Activated CD4-positive, alpha-beta T cell treated with anti-CD3 and anti-CD28 coated beads, Interleukin-2, amount 50 U/mL, for 1 hour (primary cell): ENCODE measurements at places on chromosomes 5 and 9.

DNA sequence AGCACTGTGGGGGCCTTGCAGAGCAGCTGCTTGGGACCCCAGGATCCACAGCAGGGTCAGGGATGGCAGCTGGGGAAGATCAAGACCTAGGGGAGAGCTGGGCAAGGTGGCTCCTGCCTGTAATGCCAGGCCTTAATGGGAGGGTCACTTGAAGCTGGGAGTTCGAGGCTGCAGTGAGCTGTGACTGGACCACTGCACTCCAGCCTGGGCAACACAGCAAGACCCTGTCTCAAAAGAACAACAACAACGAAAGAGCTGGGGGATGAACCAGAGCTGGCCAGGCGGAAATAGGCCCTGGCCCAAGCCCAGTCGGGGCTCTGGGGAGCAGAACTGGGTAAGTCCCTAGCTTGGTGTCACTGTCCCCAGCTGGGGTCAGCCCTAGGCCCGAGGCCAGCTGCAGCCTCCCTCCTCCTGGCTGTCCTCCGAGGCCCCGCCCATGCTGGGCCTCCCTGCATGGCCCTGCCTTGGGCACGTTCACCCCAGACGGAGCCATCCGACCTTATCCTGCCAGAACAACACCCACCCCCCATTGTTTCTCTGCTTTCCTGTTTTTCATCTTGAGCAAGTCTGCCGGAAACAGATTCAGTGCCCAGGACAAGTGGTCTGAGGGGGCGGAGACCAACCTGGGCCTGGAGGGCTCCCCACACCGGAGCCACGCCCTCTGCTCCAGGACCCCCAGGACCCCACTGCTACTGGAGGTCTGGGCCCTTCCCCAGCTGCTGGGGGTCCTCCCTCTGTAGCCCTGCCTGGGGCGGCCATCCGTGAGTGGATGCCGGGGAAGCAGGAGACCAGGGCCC, 1.9 kb downstream of the DIPK1B start:
- no peak for DNase-seq

DNA sequence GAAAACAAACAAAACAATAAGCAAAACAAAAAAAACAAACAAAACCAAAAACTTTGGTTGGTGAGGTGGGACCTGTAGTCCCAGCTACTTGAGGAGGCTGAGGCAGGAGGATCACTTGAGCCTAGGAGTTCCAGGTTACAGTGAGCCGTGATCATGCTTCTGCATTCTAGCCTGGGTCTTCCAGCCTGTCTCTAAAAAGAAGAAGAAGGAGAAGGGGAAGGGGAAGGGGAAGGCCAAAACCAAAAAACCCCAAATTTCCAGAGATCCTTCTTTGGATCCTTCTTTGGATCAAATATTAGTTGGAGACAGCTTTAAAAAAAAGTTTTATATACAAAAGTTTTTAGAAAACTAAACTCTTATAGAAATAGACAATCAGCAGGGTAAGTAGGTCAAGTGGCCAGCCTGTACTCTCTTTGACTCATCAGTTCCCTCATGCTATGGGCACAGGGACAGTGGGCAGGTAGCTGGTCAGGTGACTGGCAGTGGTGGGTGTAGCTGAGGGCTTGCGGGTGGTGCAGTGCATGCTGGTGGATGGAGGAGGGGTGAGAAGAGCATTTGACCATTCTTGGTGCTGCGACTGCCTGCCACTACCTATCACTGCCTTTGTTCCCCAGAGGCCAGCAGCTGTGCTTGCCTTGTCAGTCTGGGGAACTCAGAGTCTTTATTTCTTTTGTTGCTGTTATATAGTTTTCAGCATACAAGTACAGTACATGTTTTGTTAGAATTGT, 12.6 kb downstream of the RCL1 start:
- no peak for DNase-seq

DNA sequence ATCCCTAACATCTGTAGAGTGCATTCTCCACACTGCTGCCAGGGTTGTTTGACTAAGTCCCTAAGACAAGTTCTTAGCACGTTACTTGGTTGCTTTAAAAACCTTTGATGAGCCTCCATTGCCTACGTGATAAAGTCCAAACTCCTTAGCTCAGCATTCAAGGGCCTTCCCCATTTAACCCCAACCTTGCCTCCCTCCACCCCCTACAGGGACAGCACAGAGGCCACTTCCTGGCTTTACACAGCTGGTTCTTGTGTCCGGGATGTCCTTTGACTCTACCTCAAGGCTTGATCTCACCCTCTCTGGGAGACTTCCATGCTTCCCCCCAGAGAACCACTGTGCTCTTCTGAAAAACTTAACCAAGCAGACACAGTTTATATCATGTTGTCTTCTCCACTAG, 29.4 kb downstream of the FAM240B start:
- DNase-seq, result no peak

DNA sequence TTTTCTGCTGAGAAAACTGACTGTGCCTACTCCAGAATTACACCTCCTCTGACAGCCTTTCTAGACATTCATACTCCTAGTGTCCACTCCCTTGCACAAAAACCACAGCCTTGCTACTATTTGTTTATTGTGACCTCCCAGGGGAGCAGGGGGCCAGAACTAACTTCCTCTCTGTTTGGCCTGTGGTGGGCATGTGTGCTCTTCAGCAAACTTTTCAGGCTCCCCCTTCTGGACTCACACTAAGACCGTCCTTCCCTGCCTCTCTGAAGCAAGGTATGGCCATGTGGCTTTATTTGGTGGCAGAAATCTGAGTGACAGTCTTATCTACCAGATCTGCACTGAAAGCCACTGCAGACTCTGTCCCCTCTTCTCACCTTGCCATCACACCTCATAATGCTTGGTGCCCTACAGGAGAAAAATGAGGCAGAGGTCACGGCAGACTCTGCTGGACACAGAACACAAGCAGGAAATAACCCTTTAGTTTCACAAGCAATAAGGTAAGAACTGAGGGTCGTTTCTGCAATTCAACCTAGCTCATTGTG, 28.2 kb downstream of the LIFR start:
- DNase-seq, result no peak

- DNase-seq, result no peak
Measured at GRCh38 chr9:128216781-128217553, 13.8 kb downstream of the DNM1 start.

DNA sequence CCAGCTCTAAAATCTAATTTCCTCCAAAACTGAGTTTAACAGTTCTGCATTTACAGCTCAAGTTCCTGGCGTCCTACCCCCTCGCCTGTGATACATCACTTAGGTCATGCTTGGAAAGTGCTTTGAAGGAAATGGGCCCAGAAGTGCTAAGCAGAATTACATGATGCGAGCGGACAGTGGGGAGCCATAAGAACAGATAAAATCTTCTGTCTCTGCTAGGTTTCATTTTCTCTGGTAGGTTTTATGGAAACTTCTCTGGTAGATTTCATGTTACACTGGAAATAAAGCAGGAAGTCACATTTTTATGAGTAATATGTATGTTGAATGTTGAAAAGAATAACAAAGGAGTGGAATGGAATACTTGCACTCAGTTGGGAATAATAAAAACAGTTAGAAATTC, 138.3 kb downstream of the ZDHHC21 start:
- DNase-seq, result no peak

- DNase-seq, result no peak
Measured at GRCh38 chr9:97675655-97676054, 21.5 kb downstream of the XPA start.

DNA sequence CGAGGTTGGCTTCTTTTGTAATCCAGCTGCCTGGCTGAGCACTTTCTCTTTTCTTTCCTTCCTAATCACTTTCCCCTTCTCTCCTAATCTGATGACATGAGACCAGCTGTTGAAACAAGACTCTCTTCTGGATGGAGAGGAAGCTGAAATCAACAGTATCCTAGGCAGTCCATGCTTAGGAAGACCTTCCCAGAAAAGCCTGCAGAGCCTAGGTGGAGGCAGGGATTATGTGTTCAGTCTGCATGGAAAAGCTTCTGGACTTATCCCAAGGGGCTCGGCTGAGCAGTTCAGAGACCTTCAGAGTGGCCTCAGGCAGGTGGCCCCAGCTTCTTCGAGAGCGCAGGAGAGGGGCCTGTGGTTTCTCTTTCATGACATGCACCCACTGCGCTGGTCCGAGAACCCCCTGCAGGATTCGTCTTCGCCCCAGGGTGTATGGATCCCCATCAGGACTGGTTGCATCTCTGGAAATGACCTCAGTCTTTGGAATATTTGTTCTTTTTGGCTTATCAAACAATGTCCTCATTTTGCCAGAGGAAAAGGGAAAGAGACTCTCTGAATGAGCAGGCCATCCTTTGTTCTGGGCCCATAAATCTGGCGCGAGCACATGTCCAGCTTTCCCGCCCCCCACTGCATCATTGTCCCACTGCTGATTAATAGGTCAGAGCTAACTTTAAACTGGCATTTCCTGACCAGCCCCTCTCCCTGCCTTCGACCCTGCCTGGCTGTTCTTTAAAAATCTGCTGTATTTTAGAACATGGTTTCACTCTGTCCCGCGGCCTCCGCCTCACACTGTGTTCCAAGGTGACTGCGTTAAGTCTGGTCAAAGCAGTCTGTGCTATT, 177.9 kb upstream of the KLF4 start:
- DNase-seq, result no peak

GRCh38 chr5:168307925-168308584, 16.6 kb downstream of the WWC1 start:
- no peak for DNase-seq

GRCh38 chr9:114050226-114050568, 27.9 kb downstream of the AMBP start:
- DNase-seq, result no peak

DNA sequence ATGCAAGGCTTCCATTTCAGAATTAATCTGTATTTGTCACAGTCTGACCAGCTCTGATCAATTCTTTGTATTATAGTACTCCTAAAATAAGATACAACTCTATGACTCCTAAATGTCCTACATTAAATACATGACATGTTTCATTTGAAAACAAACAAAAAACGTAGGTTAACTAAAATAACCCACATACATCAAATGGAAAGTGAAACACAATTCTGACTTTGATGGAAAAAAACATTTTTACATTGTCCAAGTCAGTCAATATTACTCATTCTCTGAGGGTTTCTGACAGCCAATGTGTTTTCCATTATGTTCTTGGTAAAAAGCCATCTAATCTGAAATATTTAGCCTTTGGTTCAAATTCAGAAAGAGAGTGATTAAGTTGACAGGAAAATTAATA, 8.7 kb downstream of the HMGCS1 start:
- DNase-seq, result no peak

GRCh38 chr9:137138058-137138721, 764 bp upstream of the GRIN1 start:
- no peak for DNase-seq

DNA sequence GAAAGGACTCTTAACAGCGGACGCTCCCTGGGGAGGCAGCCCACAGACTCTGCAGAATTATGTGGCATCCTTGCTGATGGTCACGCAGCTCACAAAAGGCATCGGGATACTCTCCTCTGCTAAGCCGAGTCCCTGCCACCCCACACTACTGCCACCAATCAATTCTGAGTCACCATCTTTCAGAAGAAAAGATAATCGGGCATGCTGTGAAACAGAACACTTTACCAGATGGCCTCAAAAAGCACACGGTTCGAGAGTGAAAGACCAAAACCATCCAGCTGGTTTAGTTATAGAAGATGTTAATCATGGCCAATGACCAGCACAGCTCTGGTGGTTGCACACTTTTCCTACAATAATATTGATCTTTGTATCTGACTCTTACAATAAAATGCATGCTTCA, 136.3 kb downstream of the MYO10 start:
- no peak for DNase-seq

- no peak for DNase-seq
Measured at GRCh38 chr9:37761511-37761910, 7.9 kb downstream of the TRMT10B start.

GRCh38 chr5:85709728-85710127, 908.0 kb upstream of the COX7C start:
- no peak for DNase-seq

DNA sequence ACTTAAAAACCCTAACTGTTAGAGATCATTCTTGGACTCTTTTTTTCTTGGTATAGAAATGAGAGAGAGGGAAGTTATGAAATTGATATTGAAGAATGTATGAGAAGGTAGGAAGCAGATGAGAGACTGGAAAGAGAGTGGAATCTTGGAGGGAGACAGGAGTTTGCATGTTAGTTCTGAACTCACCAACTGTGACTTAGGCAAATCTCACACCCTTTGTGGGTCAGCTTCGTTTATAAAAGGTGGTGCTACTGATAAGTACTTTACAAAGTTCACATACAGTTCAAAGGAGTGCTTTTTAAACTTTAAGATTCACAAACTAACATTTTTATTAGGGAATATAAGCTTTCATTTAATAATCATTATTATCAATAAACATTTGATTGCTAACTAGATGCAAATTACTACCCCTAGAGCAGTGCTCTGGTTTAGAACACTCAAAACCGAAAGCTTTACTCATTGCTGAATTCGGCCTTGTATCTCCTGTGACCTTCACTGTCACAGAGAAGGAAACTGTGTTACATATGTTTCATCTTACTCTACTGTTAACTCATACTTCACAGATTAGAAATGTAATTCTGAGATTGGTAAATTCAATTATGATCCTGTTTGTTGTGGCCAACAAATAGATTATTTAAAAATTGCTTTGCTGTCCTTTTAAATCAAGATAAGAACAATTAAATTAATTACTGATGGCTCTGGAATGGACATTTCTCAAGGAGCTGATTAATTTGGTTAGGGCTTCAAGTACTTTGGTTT, 143.2 kb downstream of the RMI1 start:
- no peak for DNase-seq

DNA sequence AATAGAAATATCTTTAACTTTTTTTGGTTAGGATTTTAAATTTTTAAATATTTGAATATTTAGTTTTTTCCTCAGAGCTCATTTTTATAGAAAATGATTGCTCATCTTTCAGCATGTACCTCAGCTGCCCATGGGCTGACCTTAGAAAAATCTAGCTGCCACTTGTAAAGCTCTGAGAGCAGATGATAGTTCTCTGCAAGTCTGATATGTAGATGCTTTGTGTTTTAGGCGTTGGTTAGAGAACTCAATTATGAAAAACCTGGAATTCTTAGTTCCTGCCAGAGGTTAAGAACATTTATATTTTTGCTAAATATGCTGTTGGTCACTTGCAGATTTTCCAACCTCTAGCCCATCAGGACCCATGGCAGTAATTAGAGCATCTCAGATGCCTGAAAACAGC, 15.1 kb downstream of the OTULIN start:
- DNase-seq, result no peak

GRCh38 chr9:84285381-84285780, 55.2 kb downstream of the SLC28A3 start:
- no peak for DNase-seq

GRCh38 chr9:114153761-114154599, 1.4 kb upstream of the COL27A1 start:
- DNase-seq, result no peak

DNA sequence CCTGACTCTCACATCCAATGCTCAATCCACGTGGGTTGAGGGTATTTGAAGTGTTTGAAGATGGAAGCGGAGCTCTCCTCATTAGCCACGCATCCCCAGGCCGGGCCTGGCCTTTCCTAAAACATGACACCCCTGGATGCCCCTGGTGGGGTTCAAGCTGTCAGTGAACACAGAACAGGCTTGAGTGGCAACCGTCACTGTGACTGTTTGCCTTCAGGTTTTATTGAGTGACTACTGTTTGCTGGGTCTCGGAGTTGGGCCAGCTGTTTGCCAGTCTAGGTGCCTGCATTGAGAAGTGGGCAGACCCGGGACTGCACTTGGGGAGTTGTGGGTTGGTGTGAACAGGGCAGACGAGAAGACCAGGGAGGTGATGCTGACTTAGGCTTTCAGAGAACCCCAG, 7.8 kb upstream of the OLFM1 start:
- no peak for DNase-seq
